Fibroblast of skin of left biceps (primary cell): ENCODE measurements at places on chromosomes 1 and 21.

- no peak for DNase-seq
Measured at GRCh38 chr1:48649880-48650279, 126.8 kb downstream of the BEND5 start.

DNA sequence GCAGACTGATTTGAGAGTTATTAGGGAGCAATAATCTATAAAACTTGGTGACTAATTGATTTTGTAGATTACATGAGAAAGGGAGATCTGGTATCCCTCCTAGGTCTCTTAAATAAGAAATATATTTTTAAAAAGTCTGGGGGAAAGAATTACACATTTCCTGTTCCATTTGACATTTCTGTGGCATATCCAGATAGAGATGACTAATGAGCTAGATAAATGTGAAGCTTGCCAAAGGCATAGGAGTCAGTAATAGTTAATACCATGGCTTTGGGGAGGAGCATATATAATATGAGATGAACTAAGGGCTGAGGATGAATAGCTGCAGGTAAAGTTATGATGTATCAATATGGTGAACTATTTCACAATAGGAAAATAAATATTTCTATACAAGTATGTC is 663.7 kb downstream of the PTPRC start:
- DNase-seq: no peak

DNA sequence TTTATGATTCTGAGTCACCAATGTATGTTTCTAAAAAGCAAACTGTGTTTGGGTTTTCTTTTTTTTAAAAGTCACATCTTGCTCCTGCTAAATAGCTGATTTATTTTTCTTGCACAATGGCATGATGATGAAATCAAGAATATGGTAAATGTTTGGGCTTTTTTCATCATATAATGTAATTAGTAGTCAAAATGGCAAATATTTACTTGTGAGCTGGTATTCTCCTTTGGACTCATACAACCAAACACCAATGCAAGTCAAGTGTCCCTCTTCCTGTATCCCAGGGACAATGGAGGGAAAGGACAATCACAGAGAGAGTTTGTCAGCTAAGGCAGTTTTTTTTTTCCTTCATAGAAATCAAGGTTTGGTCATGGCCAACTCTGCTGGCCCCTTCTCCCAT is 94.6 kb upstream of the RALGPS2 start:
- DNase-seq: no peak

GRCh38 chr1:87325982-87326738 is 2.5 kb upstream of the LMO4 start:
- no peak for DNase-seq

GRCh38 chr1:213925531-213926182 is 62.1 kb upstream of the PROX1 start:
- DNase-seq: no peak

GRCh38 chr1:8059161-8059622 is 33.1 kb upstream of the ERRFI1 start:
- DNase-seq: peak; percentile 78

GRCh38 chr1:245240648-245241165 is 85.9 kb downstream of the KIF26B start:
- no peak for DNase-seq
